Natural killer cell (primary cell): ENCODE measurements at places on chromosomes 2 and 18.

GRCh38 chr2:236711440-236711839 lies 141.8 kb downstream of the ACKR3 start:
- no peak for DNase-seq
- H3K27me3 ChIP-seq: no peaks in the 10 kb centered on the region
- H3K4me3 ChIP-seq: no peak overlapping the region
- H3K27ac ChIP-seq: no peak overlapping the region

DNA sequence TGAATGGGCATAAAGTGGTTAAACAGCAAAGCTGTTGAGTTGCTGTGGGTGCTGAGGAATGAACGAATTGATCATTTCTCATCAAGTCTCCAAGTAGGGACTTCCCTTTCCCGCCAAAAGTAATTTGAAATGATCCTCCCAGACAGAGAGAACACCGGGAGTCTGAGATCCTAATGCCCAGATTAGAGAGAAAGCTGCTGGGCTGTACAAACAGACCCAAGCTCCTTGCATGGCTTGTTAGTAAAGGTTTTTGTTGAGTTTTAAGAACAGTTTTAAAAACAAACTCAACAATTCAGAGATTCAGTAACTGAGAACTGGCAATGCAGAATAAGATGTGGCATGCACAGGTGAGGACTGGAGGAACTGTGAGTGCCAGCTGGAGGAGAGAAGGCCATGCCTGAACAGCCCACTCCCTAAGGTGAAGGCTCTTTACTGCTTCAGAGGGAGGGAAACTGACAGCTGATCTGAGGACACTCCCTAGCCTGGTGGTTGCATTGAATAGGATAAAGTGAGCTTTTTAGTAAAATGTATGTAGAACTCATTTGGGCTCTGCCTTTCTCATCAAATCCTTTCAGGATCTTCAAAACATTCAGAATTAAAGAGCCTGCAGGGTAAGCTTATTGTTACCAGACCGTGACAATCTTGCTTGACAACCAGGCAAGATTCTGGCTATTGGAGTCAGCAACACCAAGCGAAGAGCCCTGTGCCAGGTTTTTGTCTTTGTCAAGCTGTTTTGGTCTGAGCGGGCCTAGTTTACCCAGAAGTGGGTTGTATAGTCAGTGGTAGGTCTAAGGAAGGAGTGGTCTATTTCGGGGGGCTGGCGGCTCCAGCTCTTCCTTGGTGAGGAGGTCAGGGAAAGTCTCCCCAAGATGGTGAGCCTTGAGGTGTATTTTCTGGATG lies 63.2 kb upstream of the IGFBP5 start:
- no peak for DNase-seq
- H3K27me3 ChIP-seq: no peaks in the 10 kb centered on the region
- H3K4me3 ChIP-seq: no peak overlapping the region
- H3K4me1 ChIP-seq: peaks cover 4% of the 10 kb centered on the region
- H3K27ac ChIP-seq: no peak overlapping the region
- no peaks in the 10 kb centered on the region for H3K36me3 ChIP-seq

DNA sequence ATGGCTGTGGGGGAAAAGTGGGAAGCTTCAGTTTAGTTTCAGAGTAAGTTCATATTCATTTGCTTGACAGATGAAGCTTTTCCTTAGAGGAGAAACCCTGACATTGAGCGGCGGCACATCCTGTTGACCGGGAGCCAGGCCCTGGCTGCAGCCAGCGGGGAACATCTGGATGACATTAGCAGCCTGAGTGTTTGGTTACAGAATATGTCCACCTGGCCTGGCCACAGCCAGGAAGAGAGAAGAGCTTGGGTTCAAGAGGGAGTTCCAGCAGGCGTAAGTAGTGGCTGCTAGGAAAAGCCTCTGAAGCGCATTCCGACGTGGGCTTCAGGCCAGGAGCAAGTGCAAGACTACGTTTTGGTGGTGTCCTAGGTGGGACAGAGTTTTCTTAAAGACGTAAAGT lies 144.9 kb upstream of the MYCN start:
- H3K4me3 ChIP-seq: no peak overlapping the region
- DNase-seq: no peak
- no peaks in the 10 kb centered on the region for H3K27me3 ChIP-seq
- H3K27ac ChIP-seq: no peak overlapping the region

- no peak for DNase-seq
- no peaks in the 10 kb centered on the region for H3K36me3 ChIP-seq
- H3K4me3 ChIP-seq: no peak overlapping the region
- H3K4me1 ChIP-seq: no peaks in the 10 kb centered on the region
Measured at GRCh38 chr18:8307960-8308359, 301.3 kb upstream of the RAB12 start.

GRCh38 chr2:100019499-100019898 lies 122.9 kb downstream of the AFF3 start:
- H3K36me3 ChIP-seq: no peaks in the 10 kb centered on the region
- H3K4me3 ChIP-seq: no peak overlapping the region
- DNase-seq: no peak
- no peaks in the 10 kb centered on the region for H3K27me3 ChIP-seq
- no peaks in the 10 kb centered on the region for H3K4me1 ChIP-seq
- no peak overlapping the region for H3K27ac ChIP-seq

- peak; percentile 54 for DNase-seq
- no peaks in the 10 kb centered on the region for H3K4me1 ChIP-seq
- no peaks in the 10 kb centered on the region for H3K36me3 ChIP-seq
- H3K27me3 ChIP-seq: no peaks in the 10 kb centered on the region
- no peak overlapping the region for H3K4me3 ChIP-seq
Measured at GRCh38 chr2:30706534-30707303, 100.5 kb downstream of the CAPN13 start.

GRCh38 chr2:24543252-24543651 lies 52.2 kb downstream of the NCOA1 start:
- H3K4me3 ChIP-seq: no peak overlapping the region
- no peaks in the 10 kb centered on the region for H3K27me3 ChIP-seq
- peaks cover 13% of the 10 kb centered on the region for H3K4me1 ChIP-seq
- H3K27ac ChIP-seq: no peak overlapping the region
